ENCODE measurements at places on chromosomes 11 and 22. TPM values are rescaled to one million over a fixed set of nuclear protein-coding genes. Genes with fewer than 3 reads are reported as not detected.

Gene MAJIN
- total RNA-seq, result not detected

GRCh38 chr11:64095949-64096348, 60.2 kb downstream of the FLRT1 start:
- DNase-seq, result no peak
- no peaks in the 10 kb centered on the region for H3K4me1 ChIP-seq
- no peak overlapping the region for H3K27ac ChIP-seq
- H3K4me3 ChIP-seq, result no peak overlapping the region
- H3K36me3 ChIP-seq, result no peaks in the 10 kb centered on the region

DNA sequence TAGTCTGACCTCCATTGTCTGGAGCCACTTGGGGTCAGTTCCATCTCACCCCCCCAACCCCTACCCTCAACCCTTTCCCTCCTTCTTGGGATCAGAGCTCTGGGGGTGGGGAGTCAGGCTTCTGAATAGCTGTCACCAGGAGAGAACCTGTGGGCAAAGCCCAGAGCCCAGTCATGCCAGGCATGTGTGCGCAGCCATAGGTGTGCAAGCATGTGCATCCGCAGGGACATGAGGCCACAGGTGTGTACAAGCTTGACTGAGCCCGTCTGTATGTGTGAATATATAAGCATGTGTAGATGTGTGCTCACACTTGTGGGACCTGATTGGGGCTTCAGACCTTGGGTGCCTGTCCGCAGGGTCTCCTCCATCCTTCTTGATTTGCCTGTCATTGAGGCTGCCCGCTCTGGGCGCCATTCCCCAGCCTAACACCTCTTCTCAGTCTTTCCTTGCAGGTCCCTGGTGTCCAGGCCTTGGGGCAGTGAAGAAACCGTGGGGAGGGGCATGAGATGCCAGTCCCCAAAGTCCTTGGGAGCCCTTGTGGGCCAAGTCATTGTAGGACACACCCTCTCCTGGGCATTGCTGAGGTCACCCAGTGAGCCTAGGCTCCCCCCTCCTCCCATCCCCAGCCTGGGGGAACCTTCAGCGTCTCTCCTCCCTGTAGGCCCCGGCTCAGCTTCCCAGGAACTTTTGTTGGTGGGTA, 9.0 kb downstream of the ATG16L2 start:
- no peaks in the 10 kb centered on the region for H3K27me3 ChIP-seq
- no peak overlapping the region for H3K4me3 ChIP-seq
- H3K4me1 ChIP-seq, result peaks cover 9% of the 10 kb centered on the region
- H3K27ac ChIP-seq, result no peak overlapping the region
- peaks cover 20% of the 10 kb centered on the region for H3K36me3 ChIP-seq

Gene SHANK2
- total RNA-seq, result not detected

Gene TMEM258
- 140 TPM for total RNA-seq

DNA sequence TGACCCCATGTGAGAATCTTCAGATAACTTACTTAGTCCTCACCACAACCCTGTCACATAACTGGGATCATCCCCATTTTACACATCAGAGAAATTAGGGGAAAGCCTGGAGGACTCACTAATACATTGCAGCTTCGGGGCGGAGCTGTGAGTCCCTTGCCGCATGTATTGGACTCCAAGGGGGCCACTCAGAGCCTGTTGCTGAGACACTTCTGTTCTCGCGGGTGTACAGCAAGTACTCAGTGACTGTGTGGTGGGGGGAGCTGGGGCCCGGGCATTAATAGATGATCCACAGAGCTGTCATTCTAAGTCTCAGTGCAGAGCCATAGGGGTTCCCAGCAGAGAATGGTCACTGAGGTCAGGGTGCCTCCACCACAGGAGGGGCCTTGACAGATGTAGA, 13.5 kb downstream of the OAF start:
- no peak for DNase-seq
- H3K27ac ChIP-seq, result no peak overlapping the region
- no peaks in the 10 kb centered on the region for H3K36me3 ChIP-seq
- H3K4me3 ChIP-seq, result no peak overlapping the region
- H3K27me3 ChIP-seq, result peaks cover 2% of the 10 kb centered on the region
- peaks cover 18% of the 10 kb centered on the region for H3K4me1 ChIP-seq

Gene SMIM35
- total RNA-seq, result 3.0 TPM

DNA sequence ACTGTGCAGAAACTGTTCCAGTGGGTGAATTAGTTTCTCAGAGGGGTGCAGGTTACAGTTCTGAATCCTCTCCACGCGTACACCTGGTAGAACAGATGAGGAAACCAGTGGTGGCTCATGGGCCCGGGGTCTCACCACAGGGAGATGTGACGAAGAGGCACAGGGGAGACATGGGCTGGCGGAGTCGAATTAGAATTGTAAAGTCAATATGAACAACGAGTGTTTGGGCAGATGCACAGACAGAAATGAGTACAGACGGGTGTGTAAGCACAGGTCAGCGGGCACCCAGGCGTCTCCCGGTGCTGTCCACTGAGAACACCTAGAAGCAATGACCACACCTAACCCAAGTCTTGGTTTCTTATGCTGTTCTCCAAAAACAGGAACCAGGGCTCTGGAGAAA, 41.8 kb downstream of the GNB1L start:
- peaks cover 9% of the 10 kb centered on the region for H3K4me1 ChIP-seq
- no peak overlapping the region for H3K4me3 ChIP-seq
- no peak overlapping the region for H3K27ac ChIP-seq
- H3K27me3 ChIP-seq, result no peaks in the 10 kb centered on the region
- no peaks in the 10 kb centered on the region for H3K36me3 ChIP-seq

DNA sequence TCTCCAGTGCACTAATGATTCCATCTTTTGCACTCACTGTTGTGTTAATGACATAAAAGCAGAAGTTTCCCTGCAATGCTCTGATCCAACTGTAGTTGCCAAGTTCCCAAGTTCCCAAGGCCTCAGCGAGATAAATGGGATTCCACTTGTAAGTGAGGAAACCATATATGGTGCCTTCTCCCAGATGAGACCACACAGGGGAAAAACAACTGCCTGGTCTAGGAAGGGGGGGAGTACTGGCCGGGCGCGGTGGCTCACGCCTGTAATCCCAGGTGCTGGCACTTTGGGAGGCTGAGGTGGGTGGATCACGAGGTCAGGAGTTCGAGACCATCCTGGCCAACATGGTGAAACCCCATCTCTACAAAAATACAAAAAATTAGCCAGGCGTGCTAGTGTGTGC, 23.3 kb upstream of the RELA start:
- DNase-seq, result no peak
- no peak overlapping the region for H3K4me3 ChIP-seq
- H3K27ac ChIP-seq, result no peak overlapping the region
- peaks cover 15% of the 10 kb centered on the region for H3K27me3 ChIP-seq
- H3K36me3 ChIP-seq, result no peaks in the 10 kb centered on the region

DNA sequence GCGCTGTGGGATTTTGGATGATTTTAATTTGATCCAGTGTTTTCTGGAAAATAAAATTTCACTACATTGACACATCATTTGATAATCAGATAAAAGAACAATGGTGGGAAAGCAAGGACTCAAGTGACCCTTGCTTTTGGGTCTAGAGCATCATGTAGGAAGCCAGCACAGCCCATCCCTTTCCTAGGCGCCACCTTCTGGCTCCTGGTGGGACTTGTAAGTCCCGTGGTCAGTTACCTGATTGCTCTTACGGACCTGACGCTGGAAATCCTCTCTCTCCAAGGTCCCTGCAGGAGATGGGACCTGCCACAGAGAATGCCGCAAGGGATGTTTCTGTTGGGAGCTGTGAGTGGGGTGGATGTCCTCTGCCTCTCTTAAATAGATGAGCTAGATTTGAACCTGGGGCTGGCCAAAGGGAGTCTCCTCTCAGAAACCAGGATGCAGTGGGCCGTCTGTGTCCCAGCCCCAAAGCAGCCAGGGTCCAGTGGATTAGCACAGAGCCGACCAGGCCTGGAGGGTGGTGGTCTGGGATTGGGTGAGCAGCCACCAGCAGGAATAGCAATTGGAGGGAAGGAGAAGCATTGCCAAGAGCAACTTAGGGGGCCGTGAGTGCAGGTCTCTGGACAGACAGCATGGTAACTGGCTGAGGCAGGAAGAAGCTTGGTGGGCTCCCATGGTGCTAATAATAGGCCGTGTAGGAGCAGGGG, 21.7 kb downstream of the TIMP3 start:
- no peak overlapping the region for H3K4me3 ChIP-seq
- H3K4me1 ChIP-seq, result no peaks in the 10 kb centered on the region
- H3K27ac ChIP-seq, result no peak overlapping the region
- H3K27me3 ChIP-seq, result no peaks in the 10 kb centered on the region
- no peak for DNase-seq

All from activated naive CD8-positive, alpha-beta T cell treated with anti-CD3 and anti-CD28 coated beads, Interleukin-2, amount 10 ng/mL, durations not matched to agents 7 days and 5 days (primary cell).